Activated T-cell treated with anti-CD3 and anti-CD28 coated beads, Interleukin-2, amount 50 U/mL, for 72 hours (primary cell): ENCODE measurements at places on chromosomes 1 and 21. TPM values are rescaled to one million over a fixed set of nuclear protein-coding genes. Genes with fewer than 3 reads are reported as not detected.
A peak's percentile ranks its signal among the peaks of the same experiment; 100 is the strongest.

DNA sequence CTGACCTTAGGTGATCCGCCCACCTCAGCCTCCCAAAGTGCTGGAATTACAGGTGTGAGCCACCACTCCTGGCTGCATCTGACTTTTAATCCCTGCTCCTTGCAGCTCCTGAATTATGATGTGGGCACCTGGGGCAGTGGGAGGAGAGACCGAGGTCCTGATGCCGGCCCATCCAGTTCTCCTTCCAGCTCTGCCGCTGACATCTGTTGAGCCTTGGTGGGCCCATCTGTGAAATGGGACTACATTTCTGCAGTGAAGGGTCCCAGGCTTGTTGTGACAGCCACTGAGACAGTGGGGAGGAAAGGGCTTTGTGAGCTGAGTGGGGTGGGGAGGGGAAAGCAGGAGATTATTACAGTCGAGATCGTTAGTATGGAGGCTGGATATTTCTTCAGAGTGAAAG, 11.8 kb downstream of the PLA2G2F start:
- no peaks in the 10 kb centered on the region for H3K36me3 ChIP-seq
- no peak overlapping the region for H3K4me3 ChIP-seq
- H3K27ac ChIP-seq = no peak overlapping the region

The DCST2 gene
- total RNA-seq = 1.1 TPM

DNA sequence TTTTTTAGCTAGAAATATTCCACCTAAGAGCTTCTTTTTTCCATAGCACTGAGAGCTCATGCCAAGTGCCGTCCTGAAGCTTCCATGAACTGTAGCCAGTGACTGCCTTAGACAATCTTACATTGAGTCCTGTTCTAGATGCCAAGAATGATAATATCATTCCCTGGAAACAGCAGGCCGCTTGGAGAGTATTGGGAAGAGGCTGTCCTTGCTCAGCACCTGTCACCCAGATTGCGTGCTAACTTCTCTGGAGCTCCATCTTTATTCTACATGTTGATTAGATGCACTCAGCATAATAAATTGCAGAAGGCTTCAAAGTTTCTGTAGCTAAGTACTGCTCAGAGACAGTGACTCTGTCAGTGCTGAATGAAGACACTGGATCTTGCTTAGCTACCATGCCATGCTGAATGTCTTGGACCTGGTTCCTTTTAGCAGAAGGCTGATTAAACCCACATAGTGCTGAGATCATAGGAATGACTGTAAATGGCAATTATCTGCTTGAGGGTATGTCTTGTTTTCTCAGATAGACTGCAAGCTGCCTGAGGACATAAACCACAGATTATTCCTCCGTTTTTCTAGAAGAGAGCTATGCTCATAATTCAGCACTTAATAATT, 83.1 kb upstream of the IRF2BP2 start:
- H3K36me3 ChIP-seq = no peaks in the 10 kb centered on the region
- no peak overlapping the region for H3K27ac ChIP-seq
- no peaks in the 10 kb centered on the region for H3K27me3 ChIP-seq
- no peaks in the 10 kb centered on the region for H3K4me1 ChIP-seq

DNA sequence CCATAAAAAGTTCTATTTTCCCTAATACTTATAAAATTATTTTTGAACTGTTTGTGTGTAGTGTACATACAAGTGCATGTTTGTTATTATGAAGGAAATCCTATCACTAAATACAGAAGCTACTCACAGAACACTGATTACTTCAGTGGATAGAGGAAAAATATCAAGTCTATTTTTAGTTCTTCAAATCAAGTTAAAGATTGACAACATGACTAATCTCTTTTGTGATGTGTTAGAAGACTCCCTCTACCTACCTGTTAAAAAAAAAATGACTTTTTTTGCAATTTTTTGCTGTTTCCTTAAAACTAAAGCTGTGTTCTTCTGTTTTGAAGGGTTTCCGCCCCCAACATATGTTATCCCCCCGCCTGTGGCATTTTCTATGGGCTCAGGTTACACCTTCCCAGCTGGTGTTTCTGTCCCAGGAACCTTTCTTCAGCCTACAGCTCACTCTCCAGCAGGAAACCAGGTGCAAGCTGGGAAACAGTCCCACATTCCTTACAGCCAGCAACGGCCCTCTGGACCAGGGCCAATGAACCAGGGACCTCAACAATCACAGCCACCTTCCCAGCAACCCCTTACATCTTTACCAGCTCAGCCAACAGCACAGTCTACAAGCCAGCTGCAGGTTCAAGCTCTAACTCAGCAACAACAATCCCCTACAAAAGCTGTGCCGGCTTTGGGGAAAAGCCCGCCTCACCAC, 45.5 kb downstream of the NCF2 start:
- H3K4me3 ChIP-seq = no peak overlapping the region
- H3K36me3 ChIP-seq = peaks cover 36% of the 10 kb centered on the region
- no peaks in the 10 kb centered on the region for H3K4me1 ChIP-seq

The ELAVL4 gene
- not detected for total RNA-seq

GRCh38 chr1:25031601-25031965, 101.5 kb upstream of the RUNX3 start:
- H3K4me3 ChIP-seq = no peak overlapping the region
- peak overlapping the region; percentile 98 for H3K27ac ChIP-seq
- H3K4me1 ChIP-seq = no peaks in the 10 kb centered on the region
- H3K36me3 ChIP-seq = peaks cover 4% of the 10 kb centered on the region
- DNase-seq = peak; percentile 85

DNA sequence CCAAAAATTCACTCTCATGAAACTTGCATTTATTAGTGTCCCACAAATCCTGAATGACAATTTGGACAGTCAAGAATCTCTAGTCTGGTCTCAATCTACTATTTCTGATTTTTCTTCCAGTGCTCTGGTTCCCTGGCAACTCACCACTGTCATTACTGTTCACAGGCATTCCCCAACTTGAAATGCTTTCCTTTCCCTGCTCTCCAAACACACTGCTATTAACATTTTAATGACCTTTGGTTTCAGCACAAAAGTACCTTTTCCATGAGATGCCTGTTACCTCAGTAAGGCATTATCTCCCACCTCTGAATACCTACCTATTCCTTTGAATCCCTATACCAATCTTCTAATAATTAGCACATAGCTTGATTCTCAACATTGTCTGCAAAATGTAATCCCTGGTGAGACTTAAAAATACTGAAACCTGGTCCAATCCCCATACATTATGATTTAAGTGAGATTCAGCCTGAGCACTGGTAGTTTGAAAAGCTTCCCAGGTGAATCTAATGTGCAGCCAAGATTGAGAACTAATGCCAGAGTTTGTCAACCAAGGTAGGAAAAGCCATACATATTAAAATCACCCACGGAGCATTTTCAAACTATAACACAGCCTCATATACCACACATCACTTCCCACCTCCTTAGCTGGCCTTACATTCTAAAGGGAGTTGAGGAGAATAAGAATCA, 11.7 kb upstream of the ANGPTL3 start:
- H3K27me3 ChIP-seq = no peaks in the 10 kb centered on the region
- no peak overlapping the region for H3K4me3 ChIP-seq
- H3K36me3 ChIP-seq = no peaks in the 10 kb centered on the region
- H3K4me1 ChIP-seq = no peaks in the 10 kb centered on the region
- DNase-seq = no peak
- no peak overlapping the region for H3K27ac ChIP-seq

The FOXD3 gene
- total RNA-seq = not detected

DNA sequence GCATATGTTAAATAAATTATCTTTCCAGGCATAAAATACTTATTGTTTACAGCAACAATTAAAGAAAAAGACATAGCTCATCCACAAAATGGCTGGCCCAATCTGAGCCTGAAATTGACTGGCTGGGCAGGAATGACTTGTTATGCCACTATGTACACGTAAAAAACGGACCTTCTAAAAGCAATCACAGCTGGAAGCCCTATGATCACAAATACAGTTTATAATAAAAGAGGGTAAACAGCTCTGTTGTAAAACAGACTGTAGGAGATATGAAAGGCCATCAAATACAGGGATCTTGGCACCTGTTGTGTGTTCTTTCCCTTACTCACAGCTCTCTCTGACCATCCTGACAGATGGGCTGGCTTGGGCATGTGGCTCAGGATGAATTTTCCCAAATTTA, 70.5 kb upstream of the DMRTA2 start:
- peaks cover 19% of the 10 kb centered on the region for H3K4me1 ChIP-seq
- H3K27ac ChIP-seq = no peak overlapping the region
- peaks cover 25% of the 10 kb centered on the region for H3K36me3 ChIP-seq
- no peaks in the 10 kb centered on the region for H3K27me3 ChIP-seq
- no peak for DNase-seq

- DNase-seq = no peak
- H3K27ac ChIP-seq = no peak overlapping the region
- no peak overlapping the region for H3K4me3 ChIP-seq
- H3K4me1 ChIP-seq = no peaks in the 10 kb centered on the region
- H3K27me3 ChIP-seq = no peaks in the 10 kb centered on the region
These were observed 175.5 kb upstream of the HOOK1 start for GRCh38 chr1:59639266-59639665.

DNA sequence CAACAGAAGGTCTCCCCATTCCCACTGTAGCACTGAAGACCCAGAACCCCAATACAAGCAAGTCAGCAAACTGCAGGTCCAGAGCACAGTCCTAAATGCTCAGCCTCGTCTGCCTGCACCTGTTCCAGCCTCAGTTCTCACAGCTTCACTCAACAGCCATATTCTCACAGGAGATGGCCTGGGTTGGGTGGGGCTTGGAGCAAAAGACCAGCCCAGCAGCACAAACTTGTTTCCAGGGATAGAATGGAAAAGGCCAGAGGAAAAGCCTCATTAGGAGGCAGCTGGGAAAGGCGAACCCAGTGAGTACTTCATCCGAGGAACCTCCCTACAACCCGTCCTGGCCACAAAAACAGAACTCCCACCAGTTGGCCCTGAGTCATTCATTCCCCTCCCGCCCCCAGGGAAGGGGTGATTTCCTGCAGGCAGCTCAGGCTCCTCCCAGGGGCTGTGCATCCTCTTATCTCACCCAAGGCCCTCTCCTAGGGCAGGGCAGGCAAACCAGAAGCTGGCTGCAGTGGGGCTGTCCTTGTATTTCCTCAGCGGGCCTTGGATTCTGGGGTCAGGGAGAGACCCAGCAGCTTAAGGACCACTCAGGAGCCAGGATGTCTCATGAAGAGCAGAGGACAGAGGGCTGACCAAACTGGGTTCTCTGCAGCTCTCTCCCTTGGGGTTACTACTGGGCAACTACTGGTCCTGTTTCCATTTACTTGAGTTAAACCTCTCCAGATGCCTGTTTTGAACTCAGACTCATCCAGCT, 7.4 kb upstream of the MPL start:
- H3K36me3 ChIP-seq = peaks cover 11% of the 10 kb centered on the region
- H3K4me3 ChIP-seq = no peak overlapping the region
- no peak overlapping the region for H3K27ac ChIP-seq
- no peaks in the 10 kb centered on the region for H3K27me3 ChIP-seq

DNA sequence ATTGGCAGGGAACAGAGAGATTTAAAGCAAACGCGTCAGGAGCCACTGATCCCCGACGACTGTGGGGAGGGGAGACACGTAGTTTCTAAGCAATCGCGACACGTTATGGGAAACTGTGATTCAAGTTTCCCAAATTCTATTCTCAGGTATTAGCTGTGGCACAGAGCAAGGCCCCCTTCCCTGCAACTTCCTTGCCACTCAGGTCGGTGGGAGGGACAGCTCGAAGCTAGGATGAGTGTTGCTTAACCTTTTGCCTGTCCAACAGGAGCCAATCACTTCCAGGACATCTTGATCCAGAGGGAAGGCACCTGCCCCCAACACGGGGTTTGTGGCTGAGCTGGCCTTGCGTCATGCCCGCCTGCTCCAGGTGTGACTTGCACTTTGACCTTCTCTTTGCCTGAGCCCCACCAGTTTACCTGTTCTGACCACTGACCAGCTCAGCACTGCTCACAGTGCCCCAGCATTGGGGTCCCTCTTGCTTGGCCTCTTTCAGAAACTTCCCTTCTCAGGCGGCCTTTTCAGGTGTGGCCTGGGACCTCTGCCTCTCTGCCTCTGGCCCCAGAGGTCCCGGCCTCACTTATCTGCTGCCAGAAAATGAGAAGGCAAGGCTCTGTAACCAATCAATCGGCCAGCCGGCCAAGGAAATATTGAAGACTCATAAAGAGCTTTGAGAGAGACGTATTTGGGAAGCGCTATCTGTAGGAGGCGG, 24.6 kb downstream of the TEX35 start:
- no peaks in the 10 kb centered on the region for H3K27me3 ChIP-seq
- H3K27ac ChIP-seq = no peak overlapping the region
- H3K36me3 ChIP-seq = no peaks in the 10 kb centered on the region

- no peak overlapping the region for H3K4me3 ChIP-seq
- H3K4me1 ChIP-seq = peaks cover 59% of the 10 kb centered on the region
- H3K27ac ChIP-seq = no peak overlapping the region
- H3K27me3 ChIP-seq = peaks cover 21% of the 10 kb centered on the region
- no peaks in the 10 kb centered on the region for H3K36me3 ChIP-seq
- DNase-seq = no peak
These were observed 3.1 kb upstream of the GBP6 start for GRCh38 chr1:89360716-89361115.

DNA sequence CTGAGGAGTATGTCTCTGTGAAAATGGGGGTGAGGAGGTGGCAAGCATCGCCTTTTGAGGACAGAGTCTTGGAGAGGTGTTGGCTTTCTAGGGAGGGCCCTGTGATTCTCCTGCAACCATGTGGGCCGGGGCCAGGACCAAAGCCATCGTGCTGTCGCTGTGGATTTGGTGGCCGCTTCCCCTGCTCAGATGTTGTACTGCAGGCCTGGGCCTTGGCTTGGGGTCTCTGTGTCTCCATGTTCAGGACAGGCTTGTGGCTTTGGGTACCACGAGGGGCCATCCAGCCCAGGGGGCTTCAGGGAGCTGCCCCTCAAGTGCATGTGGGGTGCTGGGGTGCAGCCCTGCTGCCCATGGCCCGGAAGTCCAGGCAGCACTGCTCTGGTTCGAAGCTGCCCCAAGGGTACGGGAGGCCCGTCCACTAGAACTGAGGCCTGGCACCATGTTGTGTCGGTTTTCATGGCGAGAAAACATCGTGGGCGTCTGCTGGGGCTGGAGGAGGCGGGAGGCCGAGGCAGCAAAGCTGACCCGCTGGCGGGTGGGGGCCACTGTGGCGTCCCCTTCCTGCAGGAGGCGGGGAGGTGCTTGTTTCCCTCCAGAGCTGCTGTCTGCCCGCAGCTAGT, 55.4 kb downstream of the SKI start:
- H3K4me1 ChIP-seq = peaks cover 25% of the 10 kb centered on the region
- H3K4me3 ChIP-seq = no peak overlapping the region
- DNase-seq = no peak
- no peaks in the 10 kb centered on the region for H3K36me3 ChIP-seq

The SPRR2A gene
- not detected for total RNA-seq

The PGM1 gene
- total RNA-seq = 34.1 TPM

DNA sequence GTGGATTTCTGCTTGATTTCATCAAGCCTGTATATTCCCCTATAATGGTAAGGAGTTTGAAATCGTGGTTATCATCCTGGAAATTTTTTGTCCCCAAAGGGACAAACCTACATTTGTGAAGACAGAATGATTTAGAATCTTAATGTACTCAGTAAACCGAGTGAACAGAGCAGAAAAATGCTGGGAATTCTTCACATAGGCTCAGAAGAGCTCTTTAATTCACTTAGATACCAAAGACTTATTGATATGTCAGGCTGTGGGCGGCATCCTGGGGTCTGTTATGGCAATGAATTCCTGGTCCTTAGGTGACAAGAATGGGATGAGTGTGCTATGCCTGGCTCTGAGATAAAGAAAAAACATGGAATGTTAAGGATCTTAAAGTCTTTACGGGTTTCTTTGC, 74.9 kb downstream of the ROR1 start:
- H3K4me1 ChIP-seq = peaks cover 5% of the 10 kb centered on the region
- no peak for DNase-seq
- peaks cover 6% of the 10 kb centered on the region for H3K27me3 ChIP-seq
- no peaks in the 10 kb centered on the region for H3K36me3 ChIP-seq
- no peak overlapping the region for H3K27ac ChIP-seq
